ENCODE measurements at places on chromosomes 7 and 10.

- no peak for DNase-seq
Observed at GRCh38 chr7:102211590-102212550, 74.8 kb upstream of the SH2B2 start.

- no peak for DNase-seq
Observed at GRCh38 chr7:104955276-104955675, 58.7 kb upstream of the KMT2E start.

DNA sequence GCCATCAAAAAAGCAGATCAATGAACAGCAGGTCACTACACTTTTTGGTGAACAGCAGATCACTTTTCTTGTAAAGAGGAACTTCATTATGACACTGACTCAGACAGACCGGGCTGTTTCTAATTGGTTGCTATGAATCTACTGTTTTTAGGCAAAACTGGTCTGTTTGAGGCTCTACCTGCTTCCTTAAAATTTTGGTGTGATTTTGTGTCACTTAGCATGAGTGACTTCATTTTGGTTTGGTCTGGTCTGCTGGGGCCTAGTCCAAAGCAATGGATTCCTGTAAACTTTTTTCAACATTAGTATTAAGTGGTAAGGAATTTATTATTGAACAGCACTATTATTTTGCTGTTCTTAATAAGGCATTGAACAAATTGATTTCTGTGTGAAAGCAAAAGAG, 41.8 kb upstream of the C10orf71 start:
- DNase-seq, result no peak

DNA sequence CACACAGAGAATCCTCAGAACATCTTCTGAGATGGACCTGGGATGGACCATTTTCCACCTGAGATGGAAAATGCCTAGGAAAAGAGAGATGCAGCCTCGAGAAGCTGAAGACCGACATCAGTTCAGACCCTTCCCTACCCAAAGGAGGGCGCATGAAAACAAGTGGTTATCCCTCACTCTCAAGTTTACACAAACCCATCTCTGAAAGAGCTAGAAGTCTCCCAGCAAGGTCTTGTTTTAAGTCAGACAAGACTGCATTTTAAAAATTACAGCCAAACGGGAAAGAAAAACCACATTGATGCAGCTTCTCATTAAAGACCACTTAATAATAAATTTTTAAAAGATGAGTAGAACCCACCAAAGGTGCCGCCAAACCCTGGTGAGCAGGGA, 1.3 kb downstream of the RAPGEF5 start:
- DNase-seq, result no peak

DNA sequence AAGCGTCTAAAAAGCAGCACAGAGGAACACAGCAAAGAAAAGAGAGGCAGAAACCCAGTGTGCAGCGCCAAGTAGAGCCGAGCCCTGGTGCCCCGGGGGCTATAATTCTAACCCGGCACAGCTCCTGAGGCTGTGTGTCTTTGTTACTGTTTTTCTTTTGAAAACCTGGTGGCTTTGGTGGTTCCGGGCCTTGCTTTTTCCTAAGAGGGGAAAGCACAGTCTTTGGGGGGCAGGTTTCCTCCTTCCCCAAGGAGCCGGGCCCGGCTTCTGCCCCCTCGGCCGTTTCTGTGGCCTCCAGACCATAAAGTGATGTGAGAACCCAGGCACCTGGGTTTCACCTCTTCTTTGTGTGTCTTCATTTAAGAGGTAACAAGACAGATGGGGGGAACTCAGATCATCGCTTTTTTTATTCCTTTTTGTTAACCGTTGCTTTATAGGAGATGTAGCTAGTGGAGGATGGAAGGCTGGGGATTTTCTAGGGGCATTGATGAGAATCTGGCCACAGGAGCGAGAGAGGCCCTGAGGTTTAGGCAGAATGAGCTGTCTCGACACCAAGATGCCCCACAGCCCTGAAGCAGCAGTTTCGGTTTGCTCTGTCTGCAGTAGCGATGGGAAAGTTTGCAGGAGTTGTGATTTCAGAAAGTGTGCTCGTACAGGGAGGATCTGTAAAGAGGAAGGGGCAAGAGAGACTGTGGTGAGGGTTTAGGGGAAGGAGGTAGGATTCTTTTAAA, 367.8 kb upstream of the GALNT17 start:
- no peak for DNase-seq

DNA sequence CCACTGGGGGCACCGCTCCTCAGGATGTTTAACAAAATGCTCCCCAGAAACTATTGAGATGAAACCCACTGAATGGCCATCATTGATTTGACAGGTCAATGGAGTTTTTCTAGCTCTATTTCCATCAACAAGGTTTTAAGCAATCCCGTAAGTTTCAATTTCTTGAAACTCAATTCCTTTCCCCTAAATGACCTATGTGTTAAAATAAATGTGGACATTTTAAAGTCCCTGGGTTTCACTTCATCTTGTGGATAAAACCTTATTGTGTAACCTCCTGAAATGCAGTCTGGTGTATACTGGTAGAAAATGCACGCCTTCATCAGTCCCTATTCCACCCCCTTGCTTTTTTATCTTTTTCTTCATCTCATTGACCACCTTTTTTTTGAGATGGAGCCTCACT, 8.9 kb upstream of the C7orf33 start:
- DNase-seq, result no peak

- DNase-seq, result no peak
Observed at GRCh38 chr7:79872176-79872575, 262.5 kb upstream of the GNAI1 start.

DNA sequence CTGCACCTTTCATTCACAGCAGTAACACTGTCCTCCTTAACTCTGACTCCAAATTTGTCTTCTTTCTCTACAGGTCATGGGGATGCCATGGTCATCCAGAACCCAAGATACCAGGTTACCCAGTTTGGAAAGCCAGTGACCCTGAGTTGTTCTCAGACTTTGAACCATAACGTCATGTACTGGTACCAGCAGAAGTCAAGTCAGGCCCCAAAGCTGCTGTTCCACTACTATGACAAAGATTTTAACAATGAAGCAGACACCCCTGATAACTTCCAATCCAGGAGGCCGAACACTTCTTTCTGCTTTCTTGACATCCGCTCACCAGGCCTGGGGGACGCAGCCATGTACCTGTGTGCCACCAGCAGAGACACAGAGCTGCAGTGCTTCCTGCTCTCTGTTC, 156.2 kb upstream of the PRSS1 start:
- no peak for DNase-seq

DNA sequence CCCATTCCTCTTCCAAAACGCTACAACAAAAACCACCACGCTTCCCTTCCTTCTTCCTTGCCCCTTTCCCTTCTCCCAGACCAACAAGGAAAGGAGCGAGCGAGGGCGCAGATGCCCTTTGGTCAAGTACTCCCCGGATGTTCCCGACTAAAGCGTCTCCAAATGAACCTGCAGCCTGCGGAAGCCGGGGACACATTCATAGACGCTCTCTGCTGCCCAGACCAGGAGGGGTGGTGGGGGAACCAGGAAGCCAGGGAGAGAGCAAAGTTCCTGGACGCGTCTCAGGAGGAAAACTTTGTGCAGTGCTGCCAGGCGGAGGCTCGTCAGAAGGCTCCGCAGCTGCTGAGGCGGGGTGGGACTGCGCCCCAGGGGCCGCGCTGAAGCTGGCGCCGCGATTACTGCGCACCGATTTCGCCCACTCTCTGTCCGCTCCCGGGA, 754 bp downstream of the SEMA3D start:
- peak; percentile 16 for DNase-seq

- no peak for DNase-seq
Observed at GRCh38 chr7:23107781-23108180, 2.2 kb downstream of the KLHL7 start.

DNA sequence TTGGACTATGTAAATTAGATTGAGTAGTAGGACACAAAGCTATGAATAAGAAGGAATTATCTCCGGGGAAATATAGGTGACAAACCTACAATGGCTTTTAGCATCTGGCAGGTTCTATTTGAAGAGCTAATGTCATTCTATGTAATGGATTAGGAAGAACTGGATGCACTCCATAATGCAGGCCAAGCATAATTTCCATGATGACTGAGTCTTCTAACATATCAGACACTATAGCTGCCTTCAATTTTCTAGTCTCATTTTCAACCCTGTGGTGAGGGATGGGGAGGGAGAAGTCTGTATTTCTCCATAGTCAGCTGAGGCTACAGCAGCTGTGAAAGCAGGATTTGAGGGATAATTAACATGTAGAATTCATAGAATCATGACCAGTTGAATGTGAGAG, 390.4 kb upstream of the LRRTM3 start:
- no peak for DNase-seq

GRCh38 chr10:101672536-101672935, 22.4 kb downstream of the FBXW4 start:
- no peak for DNase-seq

DNA sequence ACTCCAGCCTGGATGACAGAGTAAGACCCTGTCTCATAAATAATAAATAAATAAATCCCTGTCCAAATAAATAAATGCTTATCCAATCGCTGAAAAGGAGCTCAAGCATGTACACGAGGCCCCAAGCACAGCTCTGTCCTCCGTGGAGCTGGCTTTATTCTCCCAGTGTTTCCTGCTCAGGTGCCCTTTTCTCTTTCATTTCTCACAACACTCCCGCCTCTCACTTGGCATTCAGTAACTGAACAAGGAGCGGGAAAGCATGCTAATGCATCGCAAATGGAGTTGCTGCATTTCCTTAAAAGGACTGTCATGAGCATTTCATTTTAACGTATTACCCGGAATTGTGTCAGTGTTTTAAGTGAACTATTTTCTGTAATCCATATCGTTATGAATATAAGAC, 210.9 kb upstream of the C7orf33 start:
- no peak for DNase-seq

DNA sequence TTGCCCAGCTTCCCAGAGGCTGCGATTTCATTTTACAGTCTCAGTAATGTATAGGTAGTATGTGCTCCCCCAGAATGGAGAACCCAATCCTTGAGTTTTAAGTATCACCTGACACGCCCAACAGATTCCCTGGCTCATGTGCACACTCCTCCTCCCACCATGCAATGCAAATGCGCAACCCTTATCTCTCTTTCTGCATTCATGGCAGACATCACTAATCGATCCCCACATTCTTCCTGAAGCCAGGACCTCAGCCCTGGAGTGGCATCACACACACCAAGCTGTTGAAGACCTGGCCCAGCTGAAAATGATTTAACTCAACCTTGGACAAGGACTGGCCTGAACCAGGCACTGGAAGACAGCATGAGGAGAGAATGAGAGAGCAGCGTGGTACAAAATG, 68.4 kb downstream of the ZRANB1 start:
- DNase-seq, result no peak

- no peak for DNase-seq
Observed at GRCh38 chr10:77024461-77024860, 613.1 kb downstream of the KCNMA1 start.

- peak; percentile 34 for DNase-seq
Observed at GRCh38 chr10:66180581-66181318, 745.1 kb upstream of the LRRTM3 start.

- DNase-seq, result no peak
Observed at GRCh38 chr10:4526311-4526731, 299.7 kb upstream of the AKR1E2 start.

GRCh38 chr10:14374745-14375445, 44.2 kb upstream of the FRMD4A start:
- DNase-seq, result no peak

DNA sequence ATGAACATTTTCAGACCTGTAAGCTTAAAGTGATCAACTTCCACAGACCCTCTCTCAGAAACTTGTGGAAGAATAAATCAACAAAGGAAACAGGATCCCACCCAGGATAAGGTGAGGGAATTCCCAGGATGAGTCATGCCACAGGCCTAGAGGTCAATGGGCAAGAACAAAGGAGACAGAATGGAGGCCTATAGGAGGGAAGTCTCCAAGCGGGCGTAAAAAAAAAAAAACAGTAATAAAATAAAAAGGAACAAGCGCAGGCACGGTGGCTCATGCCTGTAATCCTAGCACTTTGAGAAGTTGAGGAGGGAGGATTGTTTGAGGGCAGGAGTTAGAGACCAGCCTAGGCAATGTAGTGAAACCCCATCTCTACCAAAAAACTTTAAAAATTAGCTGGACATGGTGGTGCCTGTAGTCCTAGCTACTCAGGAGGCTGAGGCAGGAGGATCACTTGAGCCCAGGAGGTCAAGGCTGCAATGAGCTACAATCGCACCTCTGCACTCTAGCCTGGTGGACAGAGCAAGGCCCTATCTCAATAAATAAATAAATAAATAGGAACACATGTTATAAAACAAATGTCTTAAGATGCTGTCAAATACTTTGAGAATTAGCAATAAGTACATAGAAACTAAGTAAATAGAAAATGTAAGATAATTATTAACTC, 8.4 kb downstream of the SORBS1 start:
- DNase-seq, result no peak

DNA sequence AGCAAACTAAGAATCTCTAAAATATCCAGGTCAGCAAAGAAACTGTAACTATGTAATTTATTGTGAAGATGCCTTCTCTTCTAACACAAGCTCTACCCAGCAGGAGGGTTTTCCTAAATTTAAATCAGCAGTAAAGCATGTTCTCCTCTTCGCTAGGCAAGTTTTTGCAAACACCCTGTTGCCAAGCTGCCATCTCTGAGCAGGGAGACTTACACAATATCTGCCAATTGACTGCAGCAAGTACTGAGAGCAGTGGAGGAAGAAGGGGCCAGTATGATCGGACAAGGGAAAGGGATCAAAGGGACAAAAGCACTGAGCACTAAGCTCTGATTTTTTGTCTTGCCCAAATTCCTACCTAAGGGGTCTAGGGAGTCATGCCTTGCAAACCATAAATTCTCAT, 16.0 kb upstream of the LANCL2 start:
- no peak for DNase-seq

GRCh38 chr7:138105221-138105620, 29.0 kb downstream of the AKR1D1 start:
- DNase-seq, result no peak

DNA sequence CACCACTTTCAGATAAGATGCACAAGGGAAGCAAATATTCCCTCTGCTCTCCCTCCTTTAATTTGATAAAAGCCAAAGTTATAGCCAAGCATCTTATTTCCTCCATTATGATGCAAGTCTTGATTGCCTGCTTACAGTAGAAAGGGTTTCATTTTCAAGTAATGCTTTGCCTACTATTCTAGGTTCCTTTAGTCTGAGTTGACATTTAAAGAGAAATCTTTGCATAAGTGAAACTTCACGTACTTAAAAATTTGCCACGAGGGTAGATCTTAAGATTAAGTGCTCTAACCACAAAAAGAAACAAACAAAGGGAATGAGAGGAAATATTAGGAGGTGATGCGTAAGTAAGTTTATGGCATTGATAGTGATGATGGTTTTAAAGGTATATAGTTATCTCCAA, 78.1 kb upstream of the VWDE start:
- DNase-seq, result no peak

DNA sequence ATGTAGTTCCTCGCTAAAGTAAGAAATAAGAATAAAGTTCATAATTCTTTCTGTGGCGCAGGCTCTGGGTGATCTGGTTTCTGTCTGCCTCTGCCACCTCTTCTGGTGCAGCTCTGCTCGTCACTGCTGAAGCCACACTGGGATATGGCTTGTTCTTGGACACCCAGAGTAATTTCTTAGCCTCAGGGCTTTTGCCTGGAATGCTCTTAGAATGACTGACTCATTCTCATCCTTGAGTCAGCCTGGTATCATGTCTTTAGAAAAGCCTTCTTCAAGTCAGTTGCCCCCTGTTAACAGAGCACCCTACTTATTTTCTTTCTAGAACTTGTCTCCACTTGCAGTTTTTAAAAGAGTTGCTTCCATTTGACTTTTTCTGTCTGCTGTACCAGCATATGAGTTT, 2.0 kb downstream of the ZSCAN25 start:
- no peak for DNase-seq

- no peak for DNase-seq
Observed at GRCh38 chr10:23884670-23885069, 324.3 kb upstream of the KIAA1217 start.

- DNase-seq, result peak; percentile 76
Observed at GRCh38 chr7:65216469-65216868, 157.2 kb upstream of the ZNF92 start.
